ENCODE measurements at places on chromosomes 3 and 15.

DNA sequence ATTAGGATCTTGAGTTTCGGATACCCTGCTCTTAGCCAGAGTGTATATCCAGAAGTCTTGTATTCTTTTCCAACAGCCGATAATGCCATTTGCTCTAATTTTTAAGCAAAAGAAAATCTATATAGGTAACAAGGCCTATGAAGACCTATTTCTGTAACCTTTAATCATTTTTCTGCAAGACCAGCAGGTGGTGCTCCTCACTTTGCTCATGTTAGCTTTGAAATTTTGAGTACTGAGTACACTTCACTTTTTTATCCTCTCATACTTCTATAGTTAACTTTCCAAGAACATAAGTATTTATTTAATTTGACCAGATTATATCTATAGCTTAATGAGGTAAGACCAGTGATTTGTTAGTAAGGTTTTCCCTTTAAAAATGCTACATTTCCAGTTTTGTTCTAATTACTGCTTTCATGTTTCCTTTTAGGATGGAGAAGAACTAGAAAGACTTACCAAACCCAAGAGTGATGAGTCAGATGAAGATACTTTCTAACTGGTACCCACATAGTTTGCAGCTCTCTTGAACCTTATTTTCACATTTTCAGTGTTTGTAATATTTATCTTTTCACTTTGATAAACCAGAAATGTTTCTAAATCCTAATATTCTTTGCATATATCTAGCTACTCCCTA, 20.5 kb downstream of the SLC35A5 start:
- no peak for DNase-seq

DNA sequence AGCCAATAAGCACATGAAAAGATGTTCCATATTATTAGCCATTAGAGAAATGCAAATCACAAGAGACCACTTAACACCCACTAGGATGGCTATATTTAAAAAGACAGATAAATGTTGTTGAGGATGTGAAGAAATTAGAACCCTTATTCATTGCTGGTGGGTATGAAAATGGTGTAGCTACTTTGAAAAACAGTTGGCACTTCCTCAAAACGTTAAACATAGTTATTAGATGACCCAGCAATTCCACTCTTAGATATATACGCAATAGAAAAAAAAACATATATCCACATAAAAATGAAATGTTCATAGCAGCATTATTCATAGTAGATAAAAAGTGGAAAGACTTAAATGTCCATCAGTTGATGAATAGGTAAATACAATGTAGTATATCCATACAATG, 47.1 kb upstream of the TERB2 start:
- no peak for DNase-seq

GRCh38 chr15:92805080-92805690, 94.9 kb upstream of the CHD2 start:
- no peak for DNase-seq

DNA sequence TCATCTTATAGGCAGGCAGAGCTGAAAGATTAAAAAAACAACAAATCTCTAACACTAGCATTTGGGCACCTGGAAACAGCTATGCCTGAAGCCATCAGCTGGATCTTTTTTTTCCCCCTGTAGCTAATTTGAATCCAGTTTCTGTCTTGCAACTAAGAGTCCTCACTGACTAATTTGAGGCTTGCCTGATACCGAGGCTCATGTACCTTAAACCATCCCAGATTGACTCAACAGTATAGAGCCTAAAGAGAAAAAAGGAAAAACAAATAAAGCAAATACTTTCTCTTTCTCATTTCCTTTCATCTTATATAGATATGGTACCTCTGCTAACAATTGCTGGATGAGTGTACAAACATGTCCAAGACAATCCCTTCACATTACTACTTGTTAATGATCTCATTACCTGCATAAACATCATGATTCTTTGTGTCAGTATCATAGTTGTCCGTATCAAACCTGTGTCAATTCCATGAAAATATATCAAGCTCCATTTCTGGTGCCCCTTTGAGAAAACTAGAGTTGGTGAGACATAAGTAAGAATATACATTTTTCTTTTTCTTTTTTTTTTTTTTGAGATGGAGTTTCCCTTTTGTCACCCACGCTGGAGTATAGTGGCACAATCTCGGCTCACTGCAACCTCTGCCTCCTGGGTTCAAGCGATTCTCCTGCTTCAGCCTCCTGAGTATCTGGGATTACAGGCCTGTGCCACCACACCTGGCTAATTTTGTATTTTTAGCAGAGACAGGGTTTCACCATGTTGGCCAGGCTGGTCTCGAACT, 43.1 kb downstream of the BHLHE40 start:
- no peak for DNase-seq

DNA sequence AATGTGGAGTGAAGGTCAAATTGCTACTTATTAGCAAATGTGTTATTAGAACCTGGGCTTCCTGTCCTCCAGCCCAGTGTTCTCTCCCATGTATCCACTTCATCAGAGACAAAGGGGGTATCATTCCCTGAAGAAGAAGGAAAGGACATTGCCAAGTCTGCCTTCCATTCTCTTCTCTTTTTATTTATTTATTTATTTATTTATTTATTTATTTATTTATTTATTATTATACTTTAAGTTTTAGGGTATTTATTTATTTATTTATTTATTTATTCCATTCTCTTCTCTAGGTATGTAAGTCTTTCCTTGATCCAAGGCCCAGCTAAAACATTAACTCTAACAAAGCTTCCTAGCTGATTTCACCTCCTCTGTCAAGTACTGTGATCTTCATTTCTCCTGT, 277.8 kb upstream of the DNAJC19 start:
- DNase-seq: no peak

GRCh38 chr3:33636125-33636850, 81.8 kb downstream of the CLASP2 start:
- DNase-seq: no peak

- no peak for DNase-seq
Measured at GRCh38 chr3:34183114-34183513, 384.7 kb downstream of the PDCD6IP start.

- no peak for DNase-seq
Measured at GRCh38 chr3:105397974-105398373, 31.3 kb downstream of the ALCAM start.

GRCh38 chr3:37586280-37586679, 275.4 kb upstream of the CTDSPL start:
- no peak for DNase-seq

- DNase-seq: peak; percentile 48
Measured at GRCh38 chr15:22949074-22949547, 31.1 kb downstream of the CYFIP1 start.

DNA sequence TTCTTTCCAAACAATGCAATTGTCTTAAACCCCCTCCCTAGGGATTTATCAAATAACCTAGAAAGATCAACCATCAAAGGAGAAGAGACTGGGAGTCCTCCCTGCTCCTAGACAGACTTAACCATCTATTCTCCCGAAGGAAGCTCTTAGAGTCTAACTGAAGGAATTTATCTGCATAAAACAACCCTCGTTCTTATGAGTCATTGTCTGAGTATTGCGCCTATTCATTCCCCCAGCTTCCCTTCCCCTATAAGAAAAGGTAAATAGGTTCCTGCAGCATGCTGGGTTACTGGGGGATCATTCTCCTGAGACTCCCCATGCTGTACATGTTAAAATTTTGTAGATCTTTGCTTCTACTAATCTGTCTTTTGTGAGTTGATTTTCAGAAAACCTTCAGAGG, 412.7 kb downstream of the OCA2 start:
- no peak for DNase-seq

DNA sequence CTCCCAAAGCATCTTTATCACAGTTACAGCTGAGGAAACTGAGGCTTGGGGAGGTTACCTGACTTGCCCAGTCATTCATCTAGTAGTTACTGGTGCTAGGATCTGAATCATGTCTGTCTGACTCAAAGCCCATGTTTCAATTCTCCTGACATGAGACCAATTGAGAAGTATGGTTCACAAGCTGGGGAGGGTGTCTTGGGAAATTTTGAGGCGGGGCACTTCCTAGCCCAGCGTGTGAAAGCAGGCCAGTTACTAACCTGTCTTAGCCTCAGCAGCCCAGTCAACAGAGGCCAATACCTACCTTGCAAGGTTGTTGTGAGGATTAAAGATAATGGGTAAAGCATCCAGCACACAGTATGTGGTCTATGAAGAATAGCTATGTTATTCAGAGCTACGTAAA, 37.0 kb downstream of the CLDN18 start:
- DNase-seq: no peak

- DNase-seq: no peak
Measured at GRCh38 chr3:64207289-64208080, 17.8 kb downstream of the PRICKLE2 start.

GRCh38 chr3:34725774-34726173, 913.6 kb upstream of the ARPP21 start:
- no peak for DNase-seq
